ENCODE measurements at places on chromosomes 3 and 15.
A peak's percentile ranks its signal among the peaks of the same experiment; 100 is the strongest.

DNA sequence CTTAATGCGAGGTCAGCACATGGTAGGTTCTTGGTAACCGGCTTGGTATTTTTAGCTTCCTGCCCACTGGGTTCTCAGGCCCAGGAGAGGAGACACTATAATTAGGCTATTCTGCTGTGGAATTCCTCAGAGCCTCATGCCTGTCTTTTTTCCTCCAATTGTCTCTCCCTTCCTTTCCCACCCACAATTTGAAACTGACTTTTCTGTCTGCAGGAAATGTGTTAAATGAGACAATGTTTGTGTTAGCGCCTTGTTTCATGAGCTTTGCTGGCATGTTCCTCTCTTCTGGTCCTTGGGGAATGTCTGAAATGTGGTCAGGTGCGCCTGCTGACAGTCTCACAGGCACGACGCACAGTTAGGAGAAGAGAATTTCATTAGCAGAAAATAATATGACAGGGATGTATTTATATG is 223.6 kb upstream of the CTNNB1 start:
- H3K4me3 ChIP-seq, result no peak overlapping the region
- H3K4me1 ChIP-seq, result no peaks in the 10 kb centered on the region
- H3K36me3 ChIP-seq, result no peaks in the 10 kb centered on the region
- H3K27ac ChIP-seq, result peak overlapping the region; percentile 59
- no peaks in the 10 kb centered on the region for H3K27me3 ChIP-seq
- DNase-seq, result no peak

DNA sequence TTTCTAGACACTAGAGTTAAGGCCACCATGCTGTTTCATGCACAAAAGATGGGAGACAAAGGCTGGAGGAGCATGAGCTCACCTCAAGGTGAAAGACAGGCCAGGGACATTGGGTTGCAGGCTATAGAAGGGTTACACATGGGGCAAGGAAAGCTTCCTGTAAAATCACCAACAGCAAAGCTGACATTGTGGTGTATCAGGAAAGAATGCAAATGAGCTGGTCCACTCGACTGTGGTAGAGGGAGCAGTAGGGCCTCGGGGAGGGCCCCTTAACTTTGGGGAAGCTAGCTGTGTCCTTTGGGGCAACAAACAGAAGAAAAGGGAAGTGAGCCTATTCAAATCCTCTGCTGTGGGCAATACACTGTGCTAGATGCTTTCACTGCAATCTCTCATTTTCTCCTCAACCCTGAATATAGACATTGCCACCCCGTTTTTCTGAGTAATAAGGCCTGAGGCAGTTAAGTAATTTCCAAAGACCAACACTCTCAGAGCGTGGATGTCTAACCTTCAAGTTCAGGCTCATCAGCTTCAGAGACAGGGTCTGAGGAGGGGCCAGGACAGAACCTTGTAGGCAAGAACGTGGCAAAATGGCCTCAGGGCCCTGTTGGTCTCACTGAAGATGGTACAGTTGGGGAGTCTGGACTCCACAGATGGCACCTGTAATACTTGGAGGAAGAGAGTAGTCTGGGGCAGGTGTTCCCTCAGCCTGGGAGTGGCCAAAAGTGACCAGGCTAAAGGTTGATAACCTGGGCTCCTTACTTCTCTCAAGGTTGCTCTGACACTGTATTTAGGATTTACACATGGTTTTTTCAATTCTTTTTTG is 24.1 kb downstream of the CX3CR1 start:
- DNase-seq, result no peak
- H3K27ac ChIP-seq, result no peak overlapping the region
- H3K4me3 ChIP-seq, result no peak overlapping the region
- H3K27me3 ChIP-seq, result no peaks in the 10 kb centered on the region
- H3K36me3 ChIP-seq, result no peaks in the 10 kb centered on the region
- H3K4me1 ChIP-seq, result peaks cover 8% of the 10 kb centered on the region

DNA sequence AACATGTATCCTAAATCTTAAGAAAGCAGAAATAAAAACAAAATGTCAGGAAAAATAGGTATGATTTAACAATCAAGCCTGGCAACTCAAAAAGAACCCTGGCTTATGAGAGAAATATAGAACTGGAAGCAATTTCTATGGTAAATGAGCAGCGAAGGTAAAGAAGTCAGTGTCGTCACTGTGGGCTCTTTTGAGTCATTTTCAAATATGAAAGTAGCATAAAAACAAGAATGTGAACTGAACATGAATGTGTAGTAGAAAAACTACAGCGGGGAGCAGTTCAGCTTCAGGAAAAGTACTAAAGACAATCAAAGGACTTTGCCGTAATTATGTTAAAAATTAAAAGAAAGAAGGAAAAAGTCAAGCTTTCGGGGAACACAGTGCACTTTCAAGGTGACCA is 17.5 kb downstream of the LSG1 start:
- no peak overlapping the region for H3K27ac ChIP-seq

DNA sequence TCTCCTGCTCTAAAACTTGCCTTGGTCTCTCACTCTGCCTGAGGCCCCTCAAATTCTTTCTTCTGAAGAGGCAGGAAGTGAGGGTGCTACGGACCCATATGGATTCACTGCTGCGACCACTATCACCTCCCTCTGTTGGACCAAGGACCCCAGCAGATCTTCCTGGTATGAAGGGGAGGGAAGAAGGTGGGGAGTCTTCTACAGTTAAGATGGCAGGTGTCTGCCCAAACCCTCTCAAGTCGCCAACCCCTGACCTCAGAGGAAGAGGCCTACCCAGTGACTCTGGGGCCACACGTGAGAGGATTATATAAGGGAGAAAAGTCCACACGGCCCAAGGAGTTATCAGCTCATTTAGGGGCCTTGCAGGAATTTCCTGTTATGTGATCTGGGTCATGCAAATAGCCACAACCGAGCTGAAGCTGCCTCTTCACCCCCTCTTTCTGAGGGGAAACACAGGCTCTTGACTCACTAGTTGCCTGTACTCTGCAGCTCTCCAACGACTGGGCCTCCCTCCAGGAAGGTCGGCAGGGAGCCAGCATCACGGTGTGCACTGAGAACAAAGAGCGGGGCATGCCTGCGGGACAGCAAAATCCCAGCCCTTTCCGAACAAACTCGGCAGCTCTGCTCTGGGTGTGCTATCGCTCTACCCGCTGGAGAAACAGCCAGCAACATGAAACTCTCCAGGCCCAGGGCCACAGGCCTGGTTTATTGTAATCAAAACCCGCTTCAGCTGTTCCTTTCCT is 116.0 kb downstream of the XXYLT1 start:
- H3K27ac ChIP-seq, result no peak overlapping the region
- H3K4me3 ChIP-seq, result no peak overlapping the region
- no peaks in the 10 kb centered on the region for H3K36me3 ChIP-seq

GRCh38 chr15:55319537-55320237 is 665 bp downstream of the PIGB start:
- H3K27me3 ChIP-seq, result no peaks in the 10 kb centered on the region
- peaks cover under 1% of the 10 kb centered on the region for H3K36me3 ChIP-seq
- peak overlapping the region; percentile 62 for H3K4me3 ChIP-seq
- H3K27ac ChIP-seq, result peak overlapping the region; percentile 81
